SK-N-DZ (cell line): ENCODE measurements at places on chromosomes 2 and 18.

DNA sequence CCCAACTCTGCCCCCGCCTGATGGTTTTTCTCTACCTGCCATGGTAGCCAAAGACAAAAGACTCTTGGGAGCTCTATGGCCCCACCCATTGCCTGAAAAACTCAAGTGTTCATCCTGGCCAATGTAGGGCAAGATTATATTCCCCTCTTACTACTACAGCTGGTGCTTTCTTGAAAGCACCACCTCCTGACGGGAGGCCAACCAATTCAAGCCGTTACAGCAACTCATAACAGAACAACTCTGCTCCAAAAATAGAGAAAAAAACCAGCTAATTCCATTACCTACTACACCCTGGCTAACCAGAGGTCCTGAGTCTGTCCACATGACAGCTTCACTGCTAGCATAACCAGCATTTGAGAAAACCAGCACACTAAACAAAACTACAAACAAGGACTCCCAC, 127.5 kb upstream of the GAREM1 start:
- no peak for DNase-seq

DNA sequence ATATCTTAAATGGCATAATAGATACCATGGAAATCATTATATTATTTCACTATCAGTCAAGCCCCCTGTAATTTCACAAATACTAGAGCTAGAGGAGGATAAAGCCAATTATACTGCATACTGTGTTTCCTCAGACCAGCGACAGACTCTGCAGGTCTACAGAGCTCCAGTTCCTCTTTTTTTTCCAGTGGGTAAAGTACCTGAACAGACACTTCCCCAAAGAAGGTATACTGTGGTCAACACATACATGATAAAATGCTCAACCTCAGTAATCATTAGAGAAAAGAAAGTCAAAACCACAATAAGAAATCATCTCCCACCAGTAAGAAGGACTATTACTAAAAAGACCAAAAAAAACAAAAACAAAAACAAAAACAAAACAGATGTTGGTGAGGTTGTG, 44.6 kb downstream of the SCN7A start:
- DNase-seq, result no peak

- no peak for DNase-seq
Observed at GRCh38 chr18:28112056-28112470, 64.9 kb downstream of the CDH2 start.

DNA sequence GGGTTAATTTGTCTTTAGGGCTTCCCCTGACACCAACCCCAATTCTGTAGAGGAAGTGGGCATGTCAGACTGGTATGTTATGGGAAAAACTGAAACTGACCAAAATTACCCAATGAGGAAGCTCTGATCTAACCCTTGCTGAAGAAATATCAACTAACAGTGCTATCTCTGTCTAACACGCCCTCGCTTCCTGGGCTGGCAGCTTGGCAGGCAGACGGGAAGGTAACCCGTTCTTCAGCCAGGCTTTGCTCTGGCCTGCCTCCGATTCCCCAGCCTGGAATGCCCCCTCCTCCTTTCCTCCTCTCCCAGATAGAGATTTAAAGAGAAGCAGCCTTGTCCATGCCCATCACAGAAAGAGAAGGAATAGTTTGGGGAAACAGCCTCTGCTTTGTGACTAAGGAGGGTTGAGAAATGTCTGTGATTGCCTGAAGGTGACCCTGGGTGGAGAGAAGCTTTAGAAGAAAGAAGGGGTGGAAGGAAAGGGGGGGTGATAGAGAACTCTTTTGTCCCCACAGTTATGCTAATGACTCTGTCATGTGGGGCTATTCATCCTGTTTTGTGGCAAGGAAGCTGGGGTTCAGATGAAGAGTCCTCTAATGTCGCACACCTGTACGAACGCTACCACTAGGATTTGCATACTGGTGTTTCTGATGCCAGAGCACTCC, 15.4 kb downstream of the HK2 start:
- DNase-seq, result no peak
